CD4-positive, alpha-beta T cell treated with Interferon alpha-2 for 1 hour (primary cell): ENCODE measurements at places on chromosomes 5 and 9.

DNA sequence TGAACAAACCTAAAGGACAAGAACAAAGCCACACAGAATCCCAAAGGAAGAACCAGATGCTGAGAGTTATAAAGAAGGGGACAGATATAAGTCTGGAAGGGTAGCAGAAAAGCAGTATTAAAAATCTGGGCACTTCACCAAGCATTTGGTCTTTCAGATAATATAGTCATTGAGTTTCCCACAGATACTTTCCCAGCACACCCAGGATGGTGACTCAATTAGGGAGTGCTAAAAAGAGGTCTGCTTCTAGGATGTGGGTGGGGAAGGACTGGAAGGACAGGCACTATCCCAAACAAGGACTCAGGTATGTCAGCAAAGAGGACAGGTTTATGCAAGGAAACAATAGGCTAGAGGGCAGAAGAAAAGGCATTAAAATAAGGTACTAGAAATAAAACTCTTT lies 59.3 kb downstream of the DIAPH1 start:
- no peak for DNase-seq

- no peak for DNase-seq
Measured at GRCh38 chr5:1555011-1555807, 31.4 kb upstream of the LPCAT1 start.

GRCh38 chr5:177353093-177353492 lies 1.6 kb upstream of the LMAN2 start:
- DNase-seq, result no peak

- DNase-seq, result no peak
Measured at GRCh38 chr9:27499451-27499850, 24.6 kb upstream of the IFNK start.
